ENCODE measurements at places on chromosomes 3 and 15.

DNA sequence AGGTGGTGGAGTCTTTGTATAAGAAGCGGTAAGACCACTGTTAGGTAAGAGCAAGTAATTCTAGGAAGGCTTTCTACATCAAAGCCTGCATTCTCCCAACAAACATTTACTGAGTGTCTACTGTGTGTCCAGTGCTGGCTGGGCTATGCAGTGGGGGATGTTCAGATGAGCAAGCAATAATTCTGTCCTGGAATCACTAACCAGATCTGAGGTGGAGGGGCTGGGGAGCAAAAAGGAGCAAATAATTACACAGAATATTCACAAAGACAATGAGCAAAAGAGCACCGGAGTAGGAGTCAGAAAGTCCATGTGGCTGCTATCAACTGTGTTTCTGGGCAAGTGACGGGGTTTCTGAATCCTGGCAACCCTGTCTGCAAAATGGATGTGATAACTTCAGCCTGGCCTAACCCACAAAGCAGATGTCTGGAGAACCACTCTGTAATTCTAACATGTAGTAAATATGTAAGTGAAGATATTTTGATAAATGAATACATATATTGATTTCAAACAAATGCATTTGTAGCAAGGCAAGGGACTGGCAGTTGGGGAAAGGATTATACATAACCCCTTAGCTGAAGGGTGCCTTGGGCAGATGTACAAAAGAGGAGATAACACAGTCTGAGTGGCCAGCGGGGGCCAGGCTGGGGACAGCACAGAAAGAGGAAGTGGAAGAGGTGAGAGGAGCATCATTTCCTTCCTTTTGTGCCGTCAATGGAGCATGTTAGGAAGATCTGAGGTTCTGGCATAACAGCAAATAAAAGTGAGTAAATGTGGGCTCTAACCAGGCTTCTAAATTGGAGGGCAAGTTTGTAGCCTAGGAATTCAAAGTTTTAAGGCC lies 28.8 kb downstream of the CYP8B1 start:
- no peak for DNase-seq

DNA sequence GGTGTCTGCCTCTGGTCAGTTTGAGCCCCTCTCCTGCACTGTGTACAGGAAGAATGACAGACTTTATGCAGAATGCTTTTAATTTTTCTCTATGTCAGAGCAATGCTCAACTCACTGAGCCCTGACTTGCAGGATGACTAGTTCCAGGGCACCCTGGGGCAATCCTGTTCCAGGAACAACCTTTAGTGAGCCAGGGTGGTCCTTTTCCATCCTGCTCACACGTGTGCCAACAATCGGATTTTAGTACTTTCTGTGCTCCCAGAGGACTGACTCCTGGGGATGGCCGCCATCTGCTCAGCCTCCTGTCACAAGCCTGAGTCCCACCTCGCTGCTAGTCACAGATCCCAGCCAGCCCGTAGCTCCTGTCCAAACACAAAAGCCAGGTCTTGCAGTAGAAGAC lies 48.2 kb upstream of the ALDH1A3 start:
- no peak for DNase-seq

GRCh38 chr3:41726891-41727290 lies 235.0 kb downstream of the ULK4 start:
- no peak for DNase-seq

- DNase-seq: no peak
Observed at GRCh38 chr3:128328546-128329458, 137.9 kb downstream of the DNAJB8 start.

DNA sequence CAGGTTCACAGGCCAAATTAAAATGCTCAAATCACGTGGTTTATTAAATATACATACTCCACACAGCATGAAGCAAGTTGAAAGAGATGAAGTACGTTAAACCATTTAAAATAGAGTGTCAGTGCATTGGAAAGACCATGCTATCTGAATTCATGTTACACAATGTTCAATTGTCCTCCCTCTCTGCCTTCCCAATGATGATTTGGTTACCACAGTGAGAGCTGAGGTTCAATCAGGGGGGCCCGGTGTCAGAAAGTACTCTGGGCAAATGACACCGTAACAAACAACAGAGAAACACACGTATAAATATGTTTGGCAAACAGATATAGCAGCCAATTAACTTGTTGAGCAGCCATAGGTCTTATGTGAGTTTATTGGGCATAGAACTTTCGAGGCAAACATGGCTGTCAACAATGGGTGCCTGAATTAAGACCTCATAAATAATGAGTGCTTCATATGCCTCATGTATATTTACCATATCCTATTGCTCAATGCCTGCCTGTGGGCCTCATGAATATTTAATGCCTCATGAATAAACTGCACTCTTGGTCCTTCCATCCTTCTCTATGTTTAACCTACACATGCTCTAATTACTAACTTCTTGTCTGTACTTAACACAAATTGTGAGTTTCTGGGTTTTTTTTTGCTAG lies 641.5 kb downstream of the PLOD2 start:
- no peak for DNase-seq

- DNase-seq: no peak
Observed at GRCh38 chr3:13500133-13500885, 20.2 kb downstream of the HDAC11 start.

DNA sequence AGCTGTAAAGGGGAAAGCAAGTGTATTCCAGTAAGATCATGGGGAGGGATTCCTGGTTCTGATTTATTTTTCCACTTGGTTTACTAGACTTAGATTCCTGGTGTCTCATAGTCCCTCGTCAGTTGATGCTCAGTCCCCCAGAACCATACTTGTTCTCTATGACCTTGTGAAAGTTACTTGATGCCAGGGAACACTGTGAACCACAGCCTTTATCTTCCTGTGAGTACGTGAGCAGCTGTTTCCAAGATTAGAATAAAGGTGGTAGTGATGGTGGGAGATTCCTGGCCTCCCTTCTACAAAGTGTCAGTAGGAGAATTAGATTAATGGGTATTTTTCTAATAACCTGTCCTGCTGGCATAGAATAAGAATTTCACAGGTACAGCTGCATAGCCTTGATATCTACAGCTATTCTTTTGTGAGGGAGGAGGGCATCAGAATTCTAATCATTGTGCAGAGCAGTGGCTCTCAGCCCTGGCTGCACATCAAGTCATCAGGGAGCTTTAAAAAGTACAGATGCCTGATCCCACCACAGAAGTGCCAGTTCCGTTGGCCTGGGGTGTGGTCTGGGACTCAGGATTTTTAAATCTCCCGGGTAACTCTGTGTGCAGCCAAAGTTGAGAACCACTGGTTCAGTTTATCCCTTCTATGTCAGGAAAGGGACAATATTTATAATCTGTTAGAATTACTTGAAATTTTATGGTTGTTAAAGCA lies 20.0 kb downstream of the GPD1L start:
- DNase-seq: no peak

DNA sequence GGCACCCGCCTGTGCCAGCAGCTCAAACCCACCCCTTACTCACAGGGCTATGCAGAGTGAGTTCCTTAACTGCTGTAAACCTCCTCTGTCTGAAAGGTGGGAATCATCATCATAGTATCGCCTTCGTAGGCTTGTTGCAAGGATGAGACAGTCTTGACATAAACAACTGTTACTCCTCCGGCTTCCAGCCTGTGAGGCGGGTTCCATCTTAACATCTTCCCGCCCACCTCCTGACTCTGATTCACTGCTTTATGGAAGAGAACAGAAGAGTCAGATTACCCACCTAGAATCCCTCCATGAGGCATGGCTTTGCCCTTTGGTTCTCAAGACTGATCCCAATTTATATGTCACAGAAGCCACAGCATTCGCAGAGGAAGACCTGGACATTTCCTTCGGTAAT lies 21.9 kb downstream of the POLR2M start:
- DNase-seq: no peak

DNA sequence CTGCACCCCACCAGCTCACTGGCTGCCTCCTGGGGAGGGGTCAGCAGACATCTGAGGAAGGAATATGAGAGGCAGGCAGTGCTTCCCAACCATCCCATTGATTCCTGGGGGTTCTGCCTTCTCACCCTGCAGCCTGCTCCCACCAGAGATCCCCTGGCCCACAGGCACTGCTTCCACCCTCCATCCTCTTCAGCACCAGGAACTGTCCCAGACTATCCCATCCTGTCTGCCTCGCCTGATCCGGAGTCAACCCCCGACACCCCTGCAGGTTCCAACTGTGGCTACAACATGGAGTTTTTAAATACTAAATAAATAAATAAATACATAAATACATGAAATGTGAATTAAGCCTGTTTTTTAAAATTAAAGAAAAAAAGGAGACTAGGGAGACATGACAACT lies 43.6 kb downstream of the CACNA2D2 start:
- no peak for DNase-seq

Measured in activated CD8-positive, alpha-beta memory T cell treated with anti-CD3 and anti-CD28 coated beads, Interleukin-2, amount 50 U/mL, for 4 hours (primary cell).